WERI-Rb-1 (cell line): ENCODE measurements at places on chromosomes 1 and 21.

DNA sequence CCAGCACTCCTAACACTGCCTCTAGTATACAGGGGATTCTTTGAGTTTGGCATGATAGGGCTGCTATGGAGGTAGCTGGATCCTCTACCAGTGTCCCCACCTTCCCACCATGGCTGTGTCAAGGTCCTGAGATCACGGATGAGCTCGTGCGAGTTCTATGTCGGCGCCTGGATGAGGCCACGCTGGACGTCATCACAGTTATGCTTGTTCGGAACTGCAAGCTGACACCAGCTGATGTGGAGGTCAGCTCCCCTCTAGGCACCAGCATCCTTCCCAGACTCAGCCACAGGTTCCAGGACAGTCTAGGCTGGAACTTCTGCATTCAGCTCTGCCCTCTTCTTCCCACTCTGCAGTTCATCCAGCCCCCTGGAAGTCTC lies 15.2 kb downstream of the HYI start:
- DNase-seq = no peak

GRCh38 chr21:45421071-45421845 lies 16.3 kb downstream of the COL18A1 start:
- DNase-seq = no peak

- no peak for DNase-seq
Measured at GRCh38 chr1:106548726-106549125, 507.7 kb upstream of the PRMT6 start.

DNA sequence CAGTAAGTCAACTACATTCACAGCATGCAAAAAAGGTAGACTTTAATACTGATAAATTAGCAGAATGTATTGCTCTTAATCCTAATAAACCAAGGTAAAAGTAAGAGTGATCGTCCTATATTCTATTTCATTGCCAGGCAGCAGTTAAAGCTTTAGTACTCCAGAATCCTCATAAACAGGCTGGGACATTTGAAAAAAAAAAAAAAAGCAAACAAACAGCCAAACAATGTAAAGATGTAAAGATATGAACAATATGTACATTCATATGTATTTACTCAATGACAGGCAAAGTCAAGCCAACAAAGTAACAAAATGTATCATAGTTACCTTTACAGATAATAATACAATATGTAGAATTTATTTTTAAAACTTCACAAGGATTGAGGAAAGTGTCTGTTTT lies 383.6 kb downstream of the COL11A1 start:
- DNase-seq = no peak

DNA sequence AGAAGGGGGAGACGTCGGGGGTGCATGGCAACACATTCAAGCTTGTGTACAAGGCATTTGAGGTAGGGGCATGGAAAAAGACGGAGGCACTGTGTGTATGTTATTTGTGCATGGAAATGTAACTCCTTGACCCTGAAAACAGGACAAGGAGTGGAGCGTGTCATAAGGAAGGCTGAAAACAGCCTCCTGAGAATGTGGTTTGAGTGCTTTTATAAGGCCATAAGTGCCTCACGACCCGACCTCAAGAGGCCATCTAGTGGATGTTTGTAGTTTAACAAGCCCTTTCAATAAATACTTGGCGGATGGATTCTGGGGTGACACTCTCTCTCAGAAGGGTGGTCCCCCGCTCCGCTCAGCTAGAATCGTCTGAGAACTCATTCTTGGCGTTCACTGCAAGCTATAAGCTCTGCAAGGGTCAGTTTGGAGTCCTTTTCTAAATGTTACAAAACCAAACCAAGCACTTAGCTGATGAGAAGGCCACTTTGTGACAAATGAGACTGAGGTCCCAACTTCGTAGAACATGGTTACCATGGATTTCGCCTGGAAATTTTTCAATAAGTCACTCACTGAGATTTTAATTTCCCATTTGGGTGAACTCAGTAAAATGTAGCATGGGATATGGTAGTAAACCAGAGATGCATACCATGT lies 38.8 kb upstream of the CLCA4 start:
- DNase-seq = peak; percentile 17

DNA sequence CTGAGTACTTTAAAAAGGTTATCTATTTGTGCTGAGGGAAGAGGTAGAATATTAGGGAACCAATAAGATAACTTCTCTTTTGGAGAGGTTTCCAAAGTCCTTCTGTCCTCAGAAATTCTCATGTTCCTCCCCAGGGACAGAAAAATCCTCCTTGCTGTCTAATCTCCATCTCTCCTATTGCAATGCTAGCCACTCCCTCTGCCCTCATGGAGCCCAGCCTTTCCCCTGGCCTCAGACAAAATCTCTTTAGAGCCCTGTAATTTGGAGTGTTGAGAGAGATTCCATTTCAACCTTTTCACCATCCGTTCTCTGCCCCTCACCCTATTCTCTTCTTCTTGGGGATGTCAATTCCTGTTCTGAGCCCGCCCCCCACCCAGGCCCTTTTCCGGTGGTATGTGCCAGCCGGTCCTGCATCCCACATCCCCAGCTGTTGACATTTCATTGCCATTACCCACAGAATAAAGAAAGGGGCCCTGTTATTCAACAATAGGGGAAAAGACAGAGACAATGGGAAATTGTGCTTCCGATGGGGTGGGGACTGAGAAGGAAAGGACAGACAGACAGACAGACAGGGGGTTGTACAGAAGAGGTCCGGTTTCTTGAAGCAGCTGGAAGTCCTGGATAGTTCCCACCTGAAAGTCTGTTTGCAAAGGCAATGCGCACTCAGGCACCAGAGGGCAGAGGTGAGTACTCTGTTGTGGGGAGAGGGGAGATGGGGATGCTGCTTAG lies at the start of gene HAPLN2:
Gene HAPLN2 (plus strand): TSS at position 563 of the 729 bp plus-strand sequence. CDS start 4,076 bp downstream, outside the sequence.
- peak; percentile 85 for DNase-seq

GRCh38 chr1:65949933-65950332 lies 157.2 kb downstream of the PDE4B start:
- no peak for DNase-seq

- DNase-seq = no peak
Measured at GRCh38 chr1:56527548-56528302, 51.6 kb downstream of the PLPP3 start.

DNA sequence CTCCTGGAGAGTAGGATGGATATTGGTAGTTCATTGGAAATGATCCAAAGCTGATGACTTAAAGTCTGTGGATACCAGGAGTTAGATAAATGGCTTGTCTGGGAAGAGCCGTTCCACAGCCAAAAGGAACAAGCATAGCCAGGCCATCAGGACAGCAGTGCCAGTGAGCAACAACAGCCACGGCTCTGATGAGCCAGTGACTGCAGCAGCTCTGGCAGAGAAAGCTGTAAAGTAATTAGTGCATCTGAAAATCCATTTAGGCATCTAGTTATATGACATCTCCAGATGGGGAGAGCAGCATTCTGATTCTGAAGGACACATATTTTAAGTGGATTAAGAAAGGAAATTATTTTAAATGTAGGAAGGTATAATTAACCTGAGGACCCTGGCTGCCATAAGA lies 256.2 kb upstream of the PLXNA2 start:
- no peak for DNase-seq

- DNase-seq = no peak
Measured at GRCh38 chr1:220135755-220136154, 41.8 kb downstream of the IARS2 start.

DNA sequence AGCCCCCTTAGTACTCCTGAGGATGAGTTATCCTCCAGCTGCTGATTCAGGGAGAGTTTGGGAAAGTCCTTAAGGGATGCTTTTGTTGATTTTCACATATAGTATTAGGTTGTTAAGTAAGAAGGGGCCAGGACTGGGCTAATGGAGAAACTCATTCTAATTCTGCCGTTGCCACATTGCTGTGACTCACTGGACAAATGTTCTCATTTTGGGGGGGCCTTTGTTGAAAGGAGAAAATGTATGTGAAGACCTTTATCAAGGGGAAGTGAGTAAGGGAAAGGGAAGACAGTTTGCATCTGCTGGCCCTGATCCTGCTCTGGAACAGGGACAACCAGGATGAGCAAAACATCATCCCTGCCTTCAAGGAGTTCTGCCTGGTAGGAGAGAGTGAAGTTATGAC lies 123.2 kb upstream of the FGGY start:
- no peak for DNase-seq

GRCh38 chr1:8878698-8879463 lies 395 bp upstream of the ENO1 start:
- DNase-seq = peak; percentile 96

- DNase-seq = no peak
Measured at GRCh38 chr1:182602935-182603645, 1.1 kb downstream of the RGS16 start.

- peak; percentile 72 for DNase-seq
Measured at GRCh38 chr1:25669781-25670567, 53.4 kb downstream of the MAN1C1 start.

GRCh38 chr1:51433972-51434510 lies 85.0 kb downstream of the EPS15 start:
- no peak for DNase-seq

DNA sequence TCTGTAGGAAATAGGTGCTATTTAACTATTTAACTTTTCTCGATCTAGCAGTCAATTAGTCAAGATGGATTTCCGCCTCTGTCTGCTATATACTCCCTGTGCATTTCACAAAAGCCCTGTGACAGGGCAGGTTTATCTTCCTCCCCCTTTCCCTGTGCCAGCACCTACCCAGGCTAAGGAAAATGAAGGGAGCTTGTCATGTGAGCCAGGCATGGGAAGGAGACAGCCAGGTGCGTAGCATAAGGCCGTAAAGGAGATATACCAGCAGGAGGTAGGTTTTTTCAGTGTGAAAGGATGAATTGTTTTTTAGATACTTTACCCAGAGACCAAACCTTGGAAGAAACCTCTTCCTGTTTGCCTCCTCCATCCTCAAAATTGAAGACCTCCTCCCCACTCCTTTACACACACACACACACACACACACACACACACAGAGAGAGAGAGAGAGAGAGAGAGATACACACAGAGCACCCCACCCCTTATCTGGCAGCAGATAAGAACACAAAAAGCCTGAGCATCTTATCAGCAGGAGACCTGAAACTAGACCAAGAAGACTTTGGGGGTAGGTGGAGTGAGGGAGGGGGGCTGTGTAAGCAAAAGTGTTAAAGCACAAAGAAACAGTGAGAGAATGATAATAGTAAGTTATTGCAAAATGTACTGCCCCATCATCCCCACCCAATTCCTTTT lies 12.0 kb upstream of the TARBP1 start:
- DNase-seq = peak; percentile 58
